Right ventricle myocardium inferior (tissue), 1 donor: ENCODE measurements at places on chromosomes 7 and 10.

DNA sequence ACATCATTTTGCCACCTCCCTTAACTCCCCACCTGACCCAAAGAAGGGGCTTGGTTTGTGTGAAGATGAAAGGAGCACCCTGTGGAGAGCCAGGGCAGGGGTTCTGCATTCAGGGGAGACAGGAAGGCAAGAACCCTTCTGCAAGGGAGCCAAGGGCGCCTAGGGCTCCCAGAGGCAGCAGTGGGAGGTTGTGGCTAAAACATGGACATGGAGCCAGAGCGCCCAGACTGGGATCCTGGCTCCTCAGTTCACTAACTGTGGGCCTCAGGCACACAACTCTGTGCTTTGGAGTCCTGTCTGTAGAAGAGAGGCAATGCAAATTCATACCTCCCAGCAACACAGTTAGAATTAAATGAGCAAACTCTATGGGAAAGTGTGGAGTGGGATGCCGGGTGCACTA, 123.1 kb upstream of the MACROH2A2 start:
- DNase-seq: no peak

GRCh38 chr10:114046087-114046458, 2.4 kb downstream of the ADRB1 start:
- DNase-seq: no peak

DNA sequence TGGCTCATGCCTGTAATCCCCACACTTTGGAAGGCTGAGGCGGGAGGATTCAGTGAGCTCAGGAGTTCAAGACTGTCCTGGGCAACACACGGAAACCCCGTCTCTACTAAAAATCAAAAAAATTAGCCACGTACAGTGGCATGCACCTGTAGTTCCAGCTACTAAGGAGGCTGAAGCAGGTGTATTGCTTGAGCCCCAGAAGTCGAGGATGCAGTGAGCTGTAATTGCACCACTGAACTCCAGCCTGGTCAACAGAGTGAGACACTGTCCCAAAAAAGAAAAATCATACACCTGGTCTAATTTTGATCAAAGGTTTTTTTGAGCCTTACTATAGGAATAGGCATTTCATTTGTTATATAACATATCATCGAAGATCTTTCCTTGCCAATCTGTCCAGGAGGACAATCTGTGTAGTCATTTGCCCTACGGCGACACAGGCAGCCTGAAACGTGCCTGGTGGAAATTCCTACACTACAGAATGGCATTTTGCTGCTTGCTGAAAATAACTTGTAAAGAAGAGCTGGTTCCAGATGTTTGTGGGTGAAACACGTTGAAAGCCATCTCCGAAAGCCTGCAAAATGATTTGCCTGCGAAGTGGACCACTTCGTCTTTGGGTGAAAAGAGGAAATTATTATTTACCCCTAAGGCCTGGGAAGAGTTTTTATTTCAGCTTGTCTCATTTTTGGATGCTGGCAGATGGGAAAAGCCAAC, 31.3 kb upstream of the GDI2 start:
- no peak for DNase-seq

DNA sequence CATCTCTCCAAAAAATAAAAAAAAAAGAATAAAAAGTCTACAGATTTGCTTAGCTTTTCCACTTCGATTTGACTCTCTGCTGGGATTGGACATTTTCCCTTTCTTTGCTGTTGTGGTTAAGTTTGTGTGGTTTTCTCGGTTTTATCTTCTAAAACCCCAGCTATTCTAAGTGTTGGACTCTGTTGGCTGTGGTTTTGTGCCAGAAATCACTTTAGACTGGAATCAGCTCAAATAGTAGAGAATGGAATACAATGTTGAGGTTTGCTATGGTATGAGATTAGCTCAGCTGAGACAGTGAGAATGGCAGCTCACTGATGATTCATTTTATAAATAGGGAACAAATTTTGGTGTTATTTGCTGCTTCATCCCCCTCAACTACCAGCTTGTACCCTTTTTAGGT, 116.0 kb downstream of the BUB3 start:
- no peak for DNase-seq

DNA sequence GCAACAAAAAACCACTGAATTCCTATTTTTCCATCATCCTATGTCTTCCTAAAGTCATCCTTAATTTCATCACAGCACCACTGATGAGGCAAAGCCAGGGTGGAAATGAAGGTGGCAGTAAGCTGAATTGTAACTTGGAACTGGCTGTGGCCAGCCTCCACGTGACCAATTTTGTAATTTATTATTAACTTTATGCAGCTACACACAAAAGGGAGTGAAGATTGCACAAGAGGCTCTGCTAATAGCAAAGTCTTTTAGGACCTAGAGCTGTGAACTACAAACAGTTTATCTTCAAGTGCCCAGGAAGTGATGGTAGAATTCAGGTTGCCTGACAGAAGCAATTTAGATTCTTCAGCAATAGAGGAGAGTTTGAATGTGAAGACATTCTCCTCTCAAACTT, 176.4 kb downstream of the CCDC71L start:
- DNase-seq: no peak

- peak; percentile 81 for DNase-seq
These were observed 90.2 kb downstream of the DLG5 start for GRCh38 chr10:77836299-77836820.

GRCh38 chr7:98265841-98266271, 13.8 kb upstream of the TECPR1 start:
- DNase-seq: no peak

- no peak for DNase-seq
These were observed 749.4 kb downstream of the SUGCT start for GRCh38 chr7:40884241-40884640.

DNA sequence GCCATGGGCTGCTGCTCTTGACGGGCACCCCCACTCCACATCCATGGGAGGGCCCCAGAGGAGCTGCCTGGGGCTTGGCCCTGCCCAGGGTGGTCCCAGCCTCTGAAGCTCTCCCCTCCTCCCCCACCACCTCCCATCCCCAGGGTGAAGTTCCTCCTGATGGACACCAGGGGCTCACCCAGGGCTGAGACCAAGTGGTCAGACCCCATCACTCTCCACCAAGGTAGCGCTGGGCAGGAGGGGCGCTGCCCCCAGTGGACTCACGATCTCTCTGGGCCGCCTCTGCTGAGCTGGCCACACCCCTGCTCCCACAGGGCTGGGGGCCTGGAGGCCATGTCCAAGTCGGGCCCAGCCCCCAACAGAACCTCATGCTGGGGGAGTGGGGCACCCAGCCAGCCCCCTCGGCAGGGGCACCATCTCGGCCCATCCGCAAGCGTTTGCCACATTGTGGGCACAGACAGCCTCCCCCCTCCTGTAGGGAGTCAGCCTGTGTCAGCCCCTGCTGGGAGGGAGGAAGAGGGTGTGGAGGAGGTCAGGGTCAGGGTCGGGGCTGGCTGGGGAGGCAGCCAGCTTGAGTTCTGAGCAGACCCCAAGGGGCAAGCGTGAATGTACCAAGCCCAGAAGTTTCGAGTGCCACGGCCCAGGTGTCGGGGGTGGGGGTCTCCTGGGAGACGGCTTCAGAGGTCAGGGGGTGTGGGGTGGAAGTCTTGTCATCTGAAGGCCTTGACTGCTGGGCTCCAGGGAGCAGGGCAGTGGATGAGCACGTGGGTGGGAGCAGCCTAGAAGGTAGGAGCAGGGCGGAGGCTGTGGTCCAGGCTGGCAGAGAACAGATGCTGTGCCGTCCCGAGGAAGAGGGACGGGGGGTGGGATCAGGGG, 2.8 kb downstream of the UPK3B start:
- no peak for DNase-seq

- DNase-seq: no peak
These were observed 29.4 kb downstream of the GRID1 start for GRCh38 chr10:86337121-86337601.

DNA sequence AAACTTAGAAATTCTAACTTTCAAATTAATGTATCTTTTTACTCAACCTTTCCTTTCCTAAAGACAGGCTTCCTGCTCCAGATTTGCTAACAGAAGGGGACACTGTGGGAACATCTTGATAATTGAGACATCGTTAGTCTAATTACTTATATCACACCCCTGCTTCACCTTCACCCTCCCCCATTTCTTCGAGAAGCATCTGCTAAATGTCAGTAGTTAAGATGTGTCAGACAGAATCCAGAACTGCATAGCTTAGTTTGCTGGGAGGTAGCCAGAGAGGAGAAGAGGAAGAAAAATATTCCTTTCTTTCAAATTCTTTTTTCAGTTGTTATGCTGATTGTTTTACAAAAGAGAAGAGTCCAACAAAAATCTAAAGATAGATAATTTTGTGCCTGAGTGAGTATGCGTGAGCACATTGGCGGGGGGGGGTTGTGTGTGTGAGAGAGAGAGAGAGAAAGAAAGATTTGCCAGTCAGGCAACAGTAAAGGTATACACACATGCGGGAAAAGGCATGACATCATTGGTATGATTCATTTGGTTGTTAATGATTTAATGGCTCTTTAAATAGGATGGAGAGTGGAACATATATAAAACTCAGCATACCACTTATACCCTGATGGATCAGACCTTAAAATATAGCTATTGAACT, 192.4 kb downstream of the PTN start:
- peak; percentile 32 for DNase-seq

- DNase-seq: peak; percentile 70
These were observed at the start of gene TFPI2 for GRCh38 chr7:93890464-93891068. Gene TFPI2 (minus strand): TSS chr7:93890753. CDS start chr7:93890678, 75 bp downstream.

- no peak for DNase-seq
These were observed 222.5 kb upstream of the TCERG1L start for GRCh38 chr10:131533846-131534526.

GRCh38 chr10:48469516-48470020, 135.3 kb downstream of the ARHGAP22 start:
- DNase-seq: no peak

- no peak for DNase-seq
These were observed 696 bp downstream of the GIMAP4 start for GRCh38 chr7:150567871-150568301.

DNA sequence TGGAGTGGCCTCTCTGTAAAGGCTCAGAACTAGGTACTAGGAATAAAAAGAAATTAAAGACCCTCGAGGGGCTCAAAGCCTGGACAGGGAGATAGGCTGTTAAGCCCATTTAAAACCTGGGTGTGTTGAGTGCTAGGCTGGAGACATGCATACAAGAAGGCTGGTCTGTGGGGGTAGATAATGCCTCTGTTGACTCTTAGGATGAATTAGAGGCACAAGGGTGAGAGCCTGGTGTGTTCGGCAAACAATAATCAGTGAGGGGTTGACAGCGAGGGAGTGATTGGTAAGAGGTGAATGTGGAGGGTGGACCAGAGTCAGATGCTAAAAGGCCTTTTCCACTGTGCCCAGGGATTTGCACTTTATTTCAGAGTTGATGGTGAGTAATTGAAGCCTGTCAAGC, 12.7 kb downstream of the GSTO2 start:
- no peak for DNase-seq

- no peak for DNase-seq
These were observed 29.1 kb upstream of the LBX1 start for GRCh38 chr10:101258179-101258885.

DNA sequence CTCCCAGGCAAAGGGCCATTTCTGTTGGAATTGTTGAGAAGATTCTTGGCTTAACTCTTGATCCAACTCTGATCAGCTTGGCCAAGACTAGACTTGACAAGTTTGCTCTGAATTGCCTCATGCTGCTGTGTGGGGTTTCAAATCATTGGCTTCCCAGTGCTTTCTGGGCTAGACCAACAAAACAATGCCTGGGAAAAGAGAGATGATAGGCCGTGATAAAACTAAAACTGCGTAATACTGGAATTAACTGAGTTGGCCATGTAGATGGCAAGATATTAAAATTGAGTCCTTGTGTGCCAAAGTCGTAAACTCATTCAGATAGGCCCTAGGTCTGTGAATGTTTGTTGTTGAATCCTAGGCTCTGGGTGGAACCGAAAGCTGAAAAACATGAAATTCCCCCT, 222.6 kb downstream of the MGMT start:
- no peak for DNase-seq

DNA sequence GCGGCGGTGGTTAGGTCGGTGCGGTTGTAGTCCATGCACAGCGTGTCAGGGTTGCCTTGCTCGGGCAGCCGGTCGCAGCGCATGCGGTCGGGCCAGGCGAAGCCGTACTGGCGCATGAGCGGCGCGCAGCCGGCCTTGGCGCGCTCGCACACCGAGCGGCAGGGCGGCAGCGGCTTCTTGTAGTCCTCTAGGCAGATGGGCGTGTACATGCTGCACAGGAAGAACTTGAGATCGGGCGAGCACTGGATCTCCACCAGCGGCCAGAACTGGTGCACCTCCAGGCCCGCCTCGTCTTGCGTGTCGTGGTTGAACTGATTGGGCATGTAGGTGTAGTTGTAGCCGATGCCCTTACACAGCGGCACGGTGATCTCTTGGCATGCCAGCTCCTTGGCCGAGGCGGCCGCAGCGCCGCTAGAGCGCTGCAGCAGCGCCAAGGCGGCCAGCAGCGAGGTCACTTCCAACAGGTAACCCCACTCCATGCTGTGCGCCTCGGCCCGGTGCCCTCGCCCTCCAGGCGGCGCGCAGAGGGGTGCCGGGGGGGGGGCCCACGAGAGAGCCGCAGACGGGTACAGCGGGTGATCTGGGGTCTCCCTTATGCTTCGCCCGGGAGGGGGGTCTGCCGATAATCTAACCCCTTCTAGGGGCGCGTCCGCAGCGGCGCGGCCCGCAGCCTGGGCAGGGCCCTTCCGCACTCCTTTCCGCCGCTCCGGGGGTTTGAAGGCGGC, 983 bp downstream of the FZD8 start:
- peak; percentile 82 for DNase-seq

DNA sequence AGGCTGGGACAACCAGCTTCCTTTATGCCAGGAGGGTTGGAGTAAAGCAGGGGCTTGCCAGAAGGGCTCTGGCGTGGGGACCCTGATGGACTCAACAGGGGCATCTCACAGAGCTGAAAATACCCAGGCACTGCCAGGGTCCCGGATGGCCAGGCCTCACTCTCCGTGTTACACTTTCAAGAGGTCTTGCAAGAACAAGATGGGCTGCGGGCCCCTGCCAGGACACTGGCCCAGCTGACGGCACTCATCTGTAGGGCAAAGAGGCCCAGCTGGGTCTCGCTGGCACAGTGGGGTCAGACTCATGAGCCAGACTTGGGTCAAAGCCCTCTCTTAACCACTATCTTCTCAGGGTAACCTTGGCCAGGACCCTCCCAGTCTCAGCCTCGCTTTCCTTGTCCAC, 90.9 kb downstream of the FAM53B start:
- DNase-seq: peak; percentile 65

DNA sequence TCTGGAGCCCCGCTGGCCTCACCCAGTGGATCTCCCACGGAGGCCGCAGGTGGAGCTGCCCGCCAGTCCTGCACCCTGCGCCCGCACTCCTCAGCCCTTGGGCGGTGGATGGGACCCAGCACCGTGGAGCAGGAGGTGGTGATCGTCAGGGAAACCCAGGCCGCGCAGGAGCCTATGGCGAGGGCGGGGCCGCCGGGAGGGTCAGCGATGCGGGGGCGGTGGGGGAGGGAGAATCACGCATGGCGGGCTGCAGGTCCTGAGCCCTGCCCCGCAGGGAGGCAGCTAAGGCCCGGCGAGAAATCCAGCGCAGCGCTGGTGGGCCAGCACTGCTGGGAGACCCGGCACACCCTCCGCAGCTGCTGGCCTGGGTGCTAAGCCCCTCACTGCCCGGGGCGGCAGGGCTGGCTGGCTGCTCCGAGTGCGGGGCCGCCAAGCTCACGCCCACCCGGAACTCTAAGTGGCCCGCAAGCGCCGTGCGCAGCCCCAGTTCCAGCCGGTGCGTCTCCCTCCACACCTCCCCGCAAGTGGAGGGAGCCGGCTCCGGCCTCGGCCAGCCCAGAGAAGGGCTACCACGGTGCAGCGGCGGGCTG, 524.8 kb upstream of the TPK1 start:
- no peak for DNase-seq

- DNase-seq: no peak
These were observed 75.6 kb downstream of the CCDC6 start for GRCh38 chr10:59830601-59831259.

- peak; percentile 64 for DNase-seq
These were observed 11.2 kb downstream of the GPR146 start for GRCh38 chr7:1055491-1055955.
